ENCODE measurements at places on chromosomes 16 and 17.

GRCh38 chr17:17528696-17529652, 32.8 kb upstream of the RASD1 start:
- DNase-seq: no peak

DNA sequence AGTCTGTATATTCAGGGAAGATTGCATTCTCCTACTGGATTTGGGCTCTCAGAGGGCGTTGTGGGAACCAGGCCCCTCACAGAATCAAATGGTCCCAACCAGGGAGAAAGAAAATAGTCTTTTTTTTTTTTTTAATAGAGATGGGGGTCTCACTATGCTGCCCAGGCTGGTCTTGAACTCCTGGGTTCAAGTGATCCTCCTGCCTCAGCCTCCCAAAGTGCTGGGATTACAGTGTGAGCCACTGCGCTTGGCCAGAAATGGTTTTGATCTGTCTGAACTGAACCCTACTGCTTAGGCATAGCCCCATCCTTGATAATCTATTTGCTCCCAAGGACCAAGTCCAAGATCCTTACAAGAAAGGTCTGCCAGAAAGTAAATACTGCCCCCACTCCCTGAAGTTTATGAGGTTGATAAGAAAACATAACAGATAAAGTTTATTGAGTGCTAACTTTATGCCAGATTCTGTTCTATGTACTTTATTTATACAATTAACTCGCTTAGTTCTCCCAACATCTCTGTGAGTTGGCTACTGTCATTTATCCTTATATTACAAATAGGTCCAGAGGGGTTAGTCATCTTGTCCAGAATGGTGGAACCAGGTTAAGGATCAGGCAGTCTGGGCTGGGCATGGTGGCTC, 13.5 kb downstream of the G6PC1 start:
- DNase-seq: no peak

DNA sequence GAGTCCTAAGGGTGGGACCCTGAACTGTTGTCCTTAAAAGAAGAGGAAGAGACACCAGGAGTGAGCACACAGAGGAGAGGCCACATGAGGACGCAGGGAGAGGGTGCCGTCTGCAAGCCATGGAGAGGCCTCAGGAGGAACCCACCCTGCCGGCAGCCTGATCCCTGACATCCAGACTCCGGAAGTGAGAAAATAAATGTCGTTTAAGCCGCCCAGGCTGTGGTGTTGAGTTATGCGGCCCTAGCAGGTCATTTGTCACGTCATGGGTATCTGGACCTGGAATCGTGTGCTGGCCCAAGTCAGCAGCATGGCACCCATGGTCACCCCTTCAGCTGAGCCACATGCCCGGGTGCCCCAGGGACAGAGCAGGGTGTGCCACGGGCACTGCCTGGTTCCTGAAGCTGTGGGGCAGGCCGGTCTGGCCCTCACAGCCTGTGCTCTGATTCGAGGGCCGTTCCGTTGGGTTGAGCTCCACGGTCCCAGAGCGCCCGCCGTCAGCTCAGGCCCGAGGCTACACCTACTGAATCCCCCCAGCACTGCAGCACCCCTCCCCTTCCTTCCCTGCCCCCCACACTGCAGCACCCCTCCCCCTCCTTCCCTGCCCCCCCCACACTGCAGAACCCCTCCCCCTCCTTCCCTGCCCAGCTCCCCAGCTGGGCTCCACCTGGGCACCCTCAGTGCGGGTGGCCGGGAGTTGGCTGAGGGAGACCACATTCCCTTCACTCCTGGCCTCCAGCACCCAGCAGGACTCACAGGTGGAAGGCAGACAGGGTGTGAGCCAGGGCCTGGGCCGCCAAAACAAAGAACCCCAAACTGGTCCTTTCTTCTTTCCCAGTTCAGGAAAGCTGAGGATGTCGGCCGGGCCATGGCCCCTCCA, 2.7 kb upstream of the CCDC57 start:
- DNase-seq: no peak

DNA sequence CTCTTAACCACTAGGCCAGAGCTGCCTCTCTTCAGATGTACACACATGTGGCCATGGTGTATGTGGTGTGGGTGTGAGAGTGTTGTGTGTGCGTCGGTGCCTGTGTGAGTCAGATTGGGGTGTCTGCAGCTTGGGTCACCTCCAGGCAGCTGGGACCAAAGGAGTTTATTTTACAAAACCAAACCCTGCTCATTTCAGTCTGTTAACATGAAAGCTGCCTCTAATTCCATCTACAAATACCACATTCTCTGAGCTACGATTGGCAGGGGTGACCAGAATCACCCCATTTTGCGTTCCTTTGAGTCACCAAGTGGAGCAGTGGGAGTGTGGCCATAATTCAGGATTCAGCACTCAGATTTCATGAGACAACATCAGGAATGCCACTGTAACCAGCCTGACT, 105.3 kb downstream of the IRX5 start:
- no peak for DNase-seq

GRCh38 chr16:3059723-3060242, 5.7 kb upstream of the IL32 start:
- DNase-seq: no peak

DNA sequence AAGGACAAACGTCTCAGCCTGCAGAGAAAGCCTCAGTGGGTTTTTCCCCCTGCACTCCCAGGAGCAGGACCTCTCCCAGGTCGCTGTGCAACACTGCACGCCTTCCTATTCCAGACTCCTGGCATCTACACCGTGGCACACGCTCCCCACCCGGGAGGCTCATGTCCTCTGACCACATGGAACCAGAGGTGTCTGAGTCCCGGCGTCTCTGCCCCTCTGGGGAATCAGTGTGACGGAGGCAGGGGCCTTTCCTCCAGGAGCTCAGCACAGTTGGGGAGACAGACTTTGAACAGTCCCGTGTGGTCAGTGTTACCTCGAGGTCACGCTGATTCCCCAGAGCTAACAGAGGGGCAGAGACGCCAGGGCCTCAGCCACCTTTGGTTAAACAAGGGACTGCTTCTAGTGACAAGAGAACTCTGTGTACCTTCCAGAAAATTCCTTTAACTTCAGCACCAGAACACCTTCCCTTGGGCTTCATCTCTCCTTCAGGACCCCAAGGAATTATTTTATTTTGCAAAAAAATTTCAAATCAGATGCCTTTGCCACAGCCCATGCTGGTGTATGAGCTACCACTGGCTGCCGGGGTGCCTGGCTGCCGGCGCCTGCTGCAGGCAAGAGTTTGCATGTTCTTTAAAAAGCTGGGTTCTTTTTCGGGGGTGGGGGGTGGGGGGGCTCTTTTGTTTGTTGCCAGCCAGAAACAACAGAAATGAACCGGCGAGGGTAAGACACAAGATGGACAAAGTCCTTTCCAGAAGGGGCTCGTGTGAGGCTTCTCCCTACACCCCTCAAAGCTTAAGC, 6.6 kb downstream of the CANT1 start:
- no peak for DNase-seq

GRCh38 chr17:79741751-79742588, 11.2 kb downstream of the ENPP7 start:
- DNase-seq: no peak

GRCh38 chr17:31269578-31269983, 27.5 kb downstream of the OMG start:
- DNase-seq: no peak
